ENCODE measurements at places on chromosomes 4 and X.

- DNase-seq, result no peak
Observed at GRCh38 chrX:7059214-7059838, 88.2 kb upstream of the STS start.

- no peak for DNase-seq
Observed at GRCh38 chrX:23332101-23332887, 2.4 kb upstream of the PTCHD1 start.

DNA sequence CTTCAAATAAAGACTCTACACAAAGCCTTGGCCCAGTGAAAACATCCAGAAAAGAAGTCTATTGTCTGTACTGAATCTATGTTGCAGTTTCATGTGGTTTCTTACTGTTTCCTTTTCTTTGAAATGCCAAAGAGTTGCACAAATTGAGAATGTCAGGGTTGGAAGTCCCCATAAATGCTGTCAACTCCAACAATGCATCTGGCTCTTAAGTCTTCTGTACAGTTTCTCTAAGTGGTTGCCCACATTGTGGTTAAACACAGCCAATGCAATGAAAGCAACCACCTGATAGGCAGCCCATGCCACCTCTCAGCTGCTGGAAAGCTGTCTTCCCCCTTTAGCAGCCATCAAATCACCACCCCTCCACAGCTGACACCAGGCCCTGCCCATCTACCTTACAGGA lies 67.2 kb upstream of the C1GALT1C1 start:
- DNase-seq, result no peak

- no peak for DNase-seq
Observed at GRCh38 chr4:76251441-76252270, at the start of gene FAM47E. Gene FAM47E (plus strand): TSS chr4:76251721. CDS start chr4:76251747, 26 bp downstream.

- no peak for DNase-seq
Observed at GRCh38 chr4:146176891-146177290, 1.4 kb downstream of the LSM6 start.

GRCh38 chr4:142420311-142421095 lies 425.6 kb downstream of the INPP4B start:
- no peak for DNase-seq

DNA sequence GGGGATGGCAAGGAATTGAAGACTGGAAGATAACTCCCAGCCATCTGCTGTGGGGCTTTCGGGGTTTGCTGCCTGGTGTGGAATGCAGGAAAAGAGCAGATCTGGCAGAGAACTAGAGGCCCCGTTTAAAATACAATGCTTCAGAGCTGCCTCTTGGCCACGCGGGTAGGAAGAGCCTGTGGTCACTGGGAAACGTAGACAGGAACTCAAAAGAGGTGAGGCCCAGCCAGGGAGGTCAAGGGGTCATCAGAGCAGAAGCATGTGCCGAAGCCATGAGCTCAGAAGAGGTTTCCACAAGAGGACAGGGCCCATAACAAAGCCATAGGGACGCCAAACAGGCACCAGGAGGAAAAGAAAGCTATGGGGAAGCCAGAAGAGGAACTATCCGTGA lies 14.5 kb upstream of the STS start:
- DNase-seq, result no peak

DNA sequence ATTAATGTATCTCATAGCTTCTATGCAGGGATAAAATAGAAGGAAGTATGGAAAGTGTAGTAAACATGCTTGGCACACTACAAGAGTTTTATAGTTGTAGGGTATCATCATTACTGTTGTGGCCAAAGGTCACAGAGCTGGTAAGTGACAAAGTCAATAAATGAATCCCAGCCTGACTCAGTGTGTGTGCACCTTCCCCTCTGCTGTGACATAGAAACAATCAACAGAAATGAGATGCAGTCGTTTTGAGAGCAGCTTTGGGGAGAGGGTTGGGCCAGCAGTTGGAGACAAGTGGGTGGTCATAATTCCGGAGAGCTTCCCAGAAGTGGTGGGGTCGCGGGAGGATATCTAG lies 82.4 kb upstream of the RBPJ start:
- DNase-seq, result no peak

DNA sequence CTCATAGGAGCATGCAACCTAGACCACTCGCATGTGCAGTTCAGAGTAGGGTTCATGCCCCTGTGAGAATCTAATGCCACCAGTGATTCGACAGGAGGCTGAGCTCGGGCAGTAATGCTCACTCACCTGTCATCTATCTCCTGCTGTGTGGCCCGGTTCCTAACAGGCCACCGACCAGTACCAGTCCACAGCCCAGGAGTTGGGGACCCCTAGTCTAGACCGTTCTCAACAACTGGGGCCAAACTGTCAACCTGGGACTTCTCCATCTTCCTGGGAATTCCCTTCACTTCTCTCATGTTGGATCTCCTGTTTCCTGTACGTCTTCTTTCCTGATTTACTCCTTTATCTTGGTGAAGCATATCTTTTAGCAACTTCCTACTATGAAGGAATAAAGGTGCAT lies 79.4 kb upstream of the HELT start:
- DNase-seq, result no peak

DNA sequence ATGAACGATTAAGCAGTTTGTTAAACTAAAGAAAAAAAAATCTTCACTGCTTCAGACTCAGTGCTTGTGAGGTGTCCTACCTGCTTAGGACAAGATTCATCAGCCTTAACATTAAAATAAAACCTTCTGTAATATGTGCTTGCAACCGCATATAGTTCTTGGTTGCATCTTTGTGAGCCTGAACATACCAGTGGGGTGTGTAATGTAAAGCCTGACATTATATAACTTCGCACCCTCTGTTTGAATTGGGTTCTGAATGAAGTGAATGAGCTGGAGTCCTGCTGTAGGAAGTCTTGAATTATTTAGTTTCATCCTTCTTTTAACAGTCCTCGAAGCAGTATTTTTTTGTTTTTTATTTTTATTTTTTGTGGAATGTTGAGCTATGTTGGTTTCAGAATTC lies 3.1 kb downstream of the KDM6A start:
- no peak for DNase-seq

- DNase-seq, result no peak
Observed at GRCh38 chr4:138488533-138488932, 246.4 kb upstream of the SLC7A11 start.

- DNase-seq, result no peak
Observed at GRCh38 chr4:34289489-34289888, 1954.8 kb downstream of the ARAP2 start.

DNA sequence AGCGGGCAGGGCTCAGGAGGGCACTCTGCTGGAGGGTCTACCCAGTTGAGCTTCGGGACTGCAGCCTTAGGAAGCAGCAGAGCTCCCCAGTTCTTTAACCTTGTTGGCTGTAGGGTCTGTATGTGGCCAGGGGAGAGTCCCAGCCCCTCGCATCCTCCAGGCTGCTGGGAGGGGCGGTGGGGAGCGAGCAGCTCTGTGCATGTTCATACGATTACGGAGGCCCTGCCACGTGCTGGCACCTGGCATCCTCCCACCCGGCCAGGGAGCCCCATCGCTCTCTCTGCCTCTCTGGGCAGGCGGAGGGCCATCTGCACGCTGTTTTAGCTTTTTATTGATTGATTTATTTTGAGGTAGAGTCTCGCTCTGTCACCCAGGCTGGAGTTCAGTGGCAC lies 21.2 kb downstream of the NSG1 start:
- DNase-seq, result no peak

DNA sequence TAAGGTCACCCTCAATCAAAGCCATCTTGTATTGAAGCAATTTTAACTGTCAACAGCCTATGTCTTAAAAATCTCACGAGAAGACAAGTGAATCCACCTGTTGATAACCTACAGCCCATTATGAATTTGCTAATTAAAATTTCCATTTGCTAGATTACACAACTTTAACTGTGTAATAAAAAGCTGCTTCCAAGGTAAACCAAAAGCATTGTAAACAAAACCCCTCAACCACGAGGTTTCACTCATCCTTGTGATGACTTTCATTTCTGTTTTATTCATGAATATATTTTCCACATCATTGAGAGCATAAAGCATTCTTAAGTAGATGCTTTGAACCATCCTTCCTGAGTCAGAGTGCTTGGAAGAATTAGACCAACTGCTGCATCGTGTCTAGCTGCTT lies 217.5 kb upstream of the GYPA start:
- no peak for DNase-seq

- no peak for DNase-seq
Observed at GRCh38 chr4:128810331-128810870, 901 bp downstream of the JADE1 start.

DNA sequence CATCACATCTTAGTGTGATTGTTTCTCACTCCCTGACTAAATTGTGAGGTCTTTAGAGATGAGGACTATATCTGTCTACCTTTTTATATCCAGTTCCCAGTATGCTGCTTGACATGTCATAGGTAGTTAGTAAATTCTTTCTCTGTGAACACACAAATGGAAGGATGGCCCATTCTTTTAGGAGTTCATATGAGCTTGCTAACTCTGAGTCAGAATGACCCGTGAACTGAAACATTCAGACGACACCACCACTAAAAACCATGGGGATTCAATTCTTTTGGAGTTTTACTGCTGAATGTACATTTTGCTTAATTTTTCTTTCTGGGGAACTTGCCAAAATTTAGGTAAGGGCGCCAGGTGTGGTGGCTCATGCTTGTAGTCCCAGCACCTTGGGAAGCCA lies 13.9 kb downstream of the OFD1 start:
- DNase-seq, result no peak

- DNase-seq, result no peak
Observed at GRCh38 chr4:177441061-177441802, 1.0 kb downstream of the AGA start.

- DNase-seq, result no peak
Observed at GRCh38 chr4:169103966-169104412, 93.9 kb upstream of the CBR4 start.

DNA sequence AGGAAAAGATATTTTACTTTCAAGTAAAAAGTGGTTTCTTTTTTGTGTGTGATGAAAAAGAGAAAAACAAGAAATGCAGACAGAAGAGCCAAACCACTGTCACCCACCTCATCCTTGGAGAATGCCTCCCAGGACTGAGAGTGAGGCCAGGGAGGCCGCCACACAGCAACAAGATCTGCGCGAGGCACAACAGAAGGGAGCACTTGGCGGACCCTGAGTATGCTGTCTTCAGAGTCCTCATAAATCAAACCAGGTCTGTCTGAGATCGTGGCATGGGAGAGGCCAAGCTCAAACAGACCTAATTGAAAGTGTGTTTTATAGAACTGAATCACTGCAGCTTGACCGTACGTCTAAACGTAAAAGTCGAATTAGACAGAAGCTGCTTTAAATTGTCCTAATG lies 134.3 kb upstream of the VCX2 start:
- DNase-seq, result no peak
